Ammon's horn (tissue), 1 donor: ENCODE measurements at places on chromosomes 7 and 10.

DNA sequence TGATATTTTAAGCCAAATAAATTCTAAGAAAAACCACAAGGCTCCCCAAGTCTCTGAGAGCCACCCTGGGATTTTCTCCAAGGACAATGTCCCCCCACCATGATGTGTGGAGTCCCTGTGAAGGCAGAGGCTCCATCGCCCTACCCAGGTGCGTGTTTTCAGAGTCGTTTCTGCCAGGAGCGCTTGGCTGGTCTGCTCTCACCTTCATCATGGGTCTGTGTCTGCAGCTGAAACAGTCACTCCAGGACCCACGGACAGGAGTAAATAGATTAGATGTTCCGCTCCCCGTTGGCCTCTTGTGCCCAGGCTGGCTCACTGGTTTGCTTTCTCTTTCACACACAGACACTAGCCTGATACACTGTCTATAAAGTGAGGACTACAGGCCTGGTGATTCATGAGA is 217.5 kb downstream of the SFMBT2 start:
- DNase-seq, result no peak

DNA sequence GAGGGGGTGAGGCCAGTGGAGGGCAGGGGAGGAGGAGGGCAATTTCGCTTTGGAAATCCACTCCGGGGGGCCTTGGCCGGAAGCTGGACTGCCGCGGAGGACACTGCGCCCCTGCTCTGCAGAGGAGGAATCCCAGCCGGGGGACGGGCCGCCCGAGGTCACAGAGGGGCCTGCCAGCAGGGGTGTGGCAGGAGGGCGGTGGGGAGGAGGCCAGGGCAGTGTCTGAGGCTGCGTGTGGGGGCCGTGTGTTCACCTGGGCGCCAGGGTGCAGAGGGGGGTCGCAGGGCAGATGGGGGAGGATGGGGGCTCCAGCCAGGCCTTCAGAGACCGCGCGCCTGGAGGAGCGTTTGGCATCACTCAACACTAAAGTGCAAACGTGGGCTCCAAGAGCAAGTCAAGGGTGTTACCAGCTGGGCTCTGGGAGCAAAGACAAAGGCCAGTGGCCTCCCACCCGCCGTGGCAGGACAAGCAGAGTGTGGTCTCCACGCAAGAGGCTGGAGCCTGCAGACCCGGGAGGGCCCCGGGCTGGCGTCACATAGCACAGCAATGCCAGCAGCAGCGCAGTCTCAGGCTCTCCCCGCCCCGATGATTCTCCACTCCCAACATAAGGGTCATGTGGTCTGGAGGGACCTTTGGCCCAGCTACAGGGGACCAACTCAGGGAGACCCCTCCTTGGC is 45.3 kb upstream of the DNAJB6 start:
- DNase-seq, result no peak

- DNase-seq, result no peak
These were observed 23.5 kb downstream of the HTR7 start for GRCh38 chr10:90834326-90834725.

- no peak for DNase-seq
These were observed 963.2 kb upstream of the CELF2 start for GRCh38 chr10:10054466-10054865.

DNA sequence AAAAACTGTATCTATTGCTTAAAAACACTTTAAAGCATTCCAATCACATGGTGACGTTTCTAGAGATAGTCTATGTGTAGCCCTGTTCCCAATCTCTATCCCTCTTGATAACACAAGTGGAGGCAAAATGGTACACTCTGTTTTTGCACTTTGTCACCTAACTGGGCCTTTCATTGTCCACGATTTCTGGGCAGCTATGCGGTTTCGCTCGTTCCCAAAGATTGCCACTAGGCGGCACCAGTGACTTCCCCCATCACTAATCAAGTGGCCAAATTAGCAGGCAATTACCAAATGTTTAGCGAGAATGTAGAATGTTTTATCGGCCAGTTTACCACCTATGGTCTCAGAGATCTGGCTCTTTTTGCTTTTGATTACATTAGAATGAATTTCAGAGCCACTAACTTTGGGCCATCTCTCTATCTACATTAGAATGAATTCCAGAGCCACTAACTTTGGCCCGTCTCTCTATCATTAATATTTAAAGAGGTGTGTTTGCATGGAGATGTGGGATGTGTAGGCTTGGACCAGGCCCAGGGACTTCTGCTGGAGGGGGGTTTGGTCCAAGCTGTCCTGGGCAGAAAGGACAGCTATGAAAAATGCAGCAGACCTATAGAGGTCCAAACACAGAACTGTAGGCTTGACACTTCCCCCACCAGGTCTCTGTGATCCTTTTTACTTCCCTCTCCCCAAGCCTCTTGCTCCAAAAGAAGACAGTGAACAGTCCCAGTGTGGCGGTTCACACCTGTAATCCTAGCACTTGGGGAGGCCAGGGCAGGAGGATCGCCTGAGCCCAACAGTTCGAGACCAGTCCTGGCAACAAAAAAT is 90.1 kb downstream of the EPC1 start:
- peak; percentile 84 for DNase-seq

DNA sequence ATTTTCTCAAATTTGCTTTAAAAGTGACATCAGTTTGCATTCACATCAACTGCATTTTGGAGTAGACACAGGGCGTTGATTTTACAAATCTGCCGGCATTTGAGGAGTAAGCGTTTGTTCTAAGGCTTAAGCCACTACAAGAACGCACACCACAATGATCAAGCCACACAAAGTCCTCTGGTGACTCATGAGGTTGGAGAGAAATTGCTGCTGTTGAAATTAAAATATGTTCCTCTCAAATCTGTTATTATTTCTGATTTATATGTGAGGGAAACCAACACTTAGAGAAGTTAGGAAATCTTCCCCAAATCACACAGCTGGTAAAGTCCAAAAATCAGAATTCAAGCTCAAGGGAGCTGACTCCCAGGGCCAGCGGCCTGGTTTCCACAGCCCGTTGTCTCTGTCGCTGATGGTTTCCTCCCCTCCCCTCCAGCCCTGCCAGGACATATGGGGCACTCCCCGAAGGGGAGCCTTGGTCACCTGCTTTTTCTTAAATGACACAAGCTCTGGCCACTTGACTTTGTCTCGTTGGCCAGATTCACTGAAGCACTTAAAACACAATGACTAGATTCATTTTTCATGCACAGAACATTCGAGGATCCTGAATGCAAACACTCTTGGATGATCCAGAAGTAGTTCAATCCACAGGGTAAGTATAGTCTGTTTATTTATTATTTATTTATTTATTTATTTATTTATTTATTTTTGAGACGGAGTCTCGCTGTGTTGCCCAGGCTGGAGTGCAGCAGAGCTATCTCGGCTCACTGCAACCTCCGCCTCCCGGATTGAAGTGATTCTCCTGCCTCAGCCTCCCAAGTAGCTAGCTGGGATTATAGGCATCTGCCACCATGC is 29.2 kb upstream of the KLF6 start:
- DNase-seq, result no peak

GRCh38 chr10:32103721-32104120 is 47.5 kb upstream of the KIF5B start:
- no peak for DNase-seq

- DNase-seq, result no peak
These were observed 49.7 kb downstream of the SDHAF3 start for GRCh38 chr7:97167176-97167575.

- peak; percentile 20 for DNase-seq
These were observed 124.9 kb downstream of the CYP26A1 start for GRCh38 chr10:93198401-93199131.

DNA sequence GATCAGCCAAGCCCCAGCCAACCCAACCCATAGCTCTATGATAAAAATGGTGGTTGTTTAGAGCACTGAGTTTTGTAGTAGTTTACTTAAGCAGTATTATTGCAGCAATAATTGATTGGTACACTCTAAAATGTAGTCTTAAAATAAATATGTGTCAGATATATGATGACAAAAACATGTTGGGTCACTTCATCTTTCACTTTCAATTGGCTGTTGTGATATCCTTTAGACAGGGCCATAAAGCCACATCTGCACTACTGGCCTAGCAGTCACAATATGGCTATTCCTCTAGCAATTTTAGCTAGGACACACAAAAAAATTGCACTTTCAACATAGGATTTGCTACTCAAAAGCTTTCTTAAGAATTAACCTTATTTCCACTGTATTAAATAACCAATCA is 5.9 kb upstream of the CAV1 start:
- DNase-seq, result no peak

DNA sequence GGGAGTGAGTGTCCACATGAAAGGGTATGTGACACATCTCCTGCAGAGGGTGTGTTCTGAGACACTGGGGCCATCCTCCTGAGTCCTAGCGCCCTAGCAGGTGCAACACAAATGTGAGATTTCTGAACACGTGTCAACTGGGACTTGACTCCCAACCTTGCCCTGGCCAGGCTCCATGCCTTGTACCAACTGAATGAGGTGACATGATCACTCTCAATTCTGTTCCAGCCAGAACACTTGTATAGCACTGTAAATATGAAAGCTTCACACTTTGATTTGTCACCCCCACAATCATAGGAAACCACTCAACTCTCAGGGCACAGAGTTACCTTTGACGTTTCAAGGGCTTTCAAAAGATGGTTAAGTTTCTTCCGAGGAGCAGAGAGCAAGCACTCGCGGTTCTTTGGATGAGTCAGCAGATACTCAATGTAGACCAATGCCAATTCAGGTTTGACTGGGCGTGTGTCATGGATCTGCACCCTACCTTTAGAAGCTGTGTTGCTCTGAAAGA is 48.6 kb downstream of the NCAPG2 start:
- DNase-seq, result no peak

DNA sequence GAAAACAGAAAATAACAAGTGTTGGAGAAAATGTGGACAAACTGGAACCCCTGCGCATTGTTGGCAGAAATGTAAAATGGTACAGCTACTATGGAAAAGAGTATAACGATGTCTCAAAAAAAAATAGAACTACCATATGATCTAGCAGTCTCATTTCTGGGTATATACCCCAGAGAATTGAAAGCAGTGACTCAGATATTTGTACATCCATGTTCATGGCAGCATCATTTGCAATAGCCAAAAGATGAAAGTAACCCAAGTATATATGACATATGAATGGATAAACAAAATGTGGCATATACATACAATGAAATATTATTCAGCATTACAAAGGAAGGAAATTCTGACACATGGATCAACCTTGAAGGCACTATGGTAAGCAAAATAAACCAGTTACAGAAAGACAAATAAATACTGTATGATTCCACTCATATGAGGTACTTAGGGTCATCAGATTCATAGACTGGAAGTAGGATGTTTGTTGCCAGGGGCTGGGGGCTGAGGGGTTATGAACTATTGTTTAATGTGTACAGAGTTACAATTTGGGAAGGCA is 4.9 kb downstream of the NRCAM start:
- DNase-seq, result no peak

DNA sequence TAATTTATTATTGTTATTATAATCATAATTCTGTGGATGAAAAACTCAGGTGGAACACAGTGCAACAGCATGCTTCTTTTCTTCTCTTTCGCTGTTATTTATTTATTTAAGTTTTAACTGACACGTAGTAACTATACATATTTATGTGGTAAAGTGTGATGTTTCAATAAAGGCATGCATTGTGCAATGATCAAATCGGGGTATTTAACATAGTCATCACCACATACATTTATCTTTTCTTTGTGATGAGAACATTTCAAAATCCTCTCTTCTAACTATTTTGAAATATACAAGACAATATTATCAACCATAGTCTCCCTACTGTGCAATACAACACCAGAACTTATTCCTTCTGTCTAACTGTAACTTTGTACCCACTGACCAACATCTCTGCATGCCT is 152.5 kb upstream of the LYZL1 start:
- no peak for DNase-seq

- DNase-seq, result no peak
These were observed 138.8 kb upstream of the SHH start for GRCh38 chr7:155950898-155951553.

DNA sequence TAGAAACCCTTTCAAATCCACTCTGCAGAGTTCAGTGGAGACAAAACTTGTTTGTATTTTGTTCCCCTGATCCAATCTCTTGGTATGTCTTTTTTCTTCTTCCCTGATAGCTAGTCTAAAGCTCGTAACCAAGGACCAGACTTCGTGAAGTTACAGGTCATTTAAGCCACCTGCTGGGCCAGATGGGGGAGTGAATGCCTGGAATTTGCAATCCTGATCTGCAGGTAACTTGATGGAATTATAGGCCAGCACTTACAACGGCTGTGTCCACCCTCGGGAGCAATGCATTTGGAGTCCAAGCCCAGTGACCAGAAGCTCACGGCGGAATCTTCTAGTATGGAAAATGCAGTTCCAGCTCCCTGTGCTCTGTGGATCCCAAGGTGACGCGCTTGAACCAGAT is 566.9 kb downstream of the TCERG1L start:
- DNase-seq, result no peak

GRCh38 chr10:133135116-133135465 is 24.9 kb upstream of the KNDC1 start:
- no peak for DNase-seq

- peak; percentile 55 for DNase-seq
These were observed 551 bp downstream of the IFIT1 start for GRCh38 chr10:89392974-89393373.

DNA sequence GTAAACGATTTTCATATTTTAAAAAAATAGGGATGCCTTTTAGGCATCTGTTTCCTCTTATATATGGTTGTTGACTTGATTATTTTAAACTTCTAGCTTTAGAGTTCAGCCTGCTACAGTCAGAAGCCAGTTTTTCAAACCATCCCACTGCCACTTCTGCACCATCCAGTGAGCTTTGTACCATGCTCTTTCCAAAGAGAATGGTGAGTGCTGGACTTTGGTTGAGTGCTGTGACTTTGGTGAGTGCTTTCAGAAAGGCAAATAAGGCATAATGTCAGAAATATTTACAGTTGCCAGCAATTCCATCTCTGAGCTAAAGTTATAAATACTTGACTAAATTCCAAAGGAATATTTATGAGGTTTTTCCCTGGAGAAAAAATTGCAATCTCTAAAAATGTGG is 117.4 kb downstream of the IPMK start:
- DNase-seq, result no peak
